ENCODE measurements at places on chromosomes 3 and 15. TPM values are rescaled to one million over a fixed set of nuclear protein-coding genes. Genes with fewer than 3 reads are reported as not detected.

SH3GL3 gene
- 9.6 TPM for polyA plus RNA-seq

POMGNT2 gene
- polyA plus RNA-seq: 20.3 TPM

TTLL13 gene
- 0.35 TPM for polyA plus RNA-seq

XXYLT1 gene
- 46.3 TPM for polyA plus RNA-seq

C3orf85 gene
- polyA plus RNA-seq: 17.5 TPM

TEX264 gene
- polyA plus RNA-seq: 58.9 TPM

SLC12A8 gene
- polyA plus RNA-seq: 4.9 TPM

GRCh38 chr15:58115692-58116091 lies 22.5 kb upstream of the AQP9 start:
- no peak for DNase-seq

- no peak for DNase-seq
Observed at GRCh38 chr3:38655708-38656300, 6.3 kb upstream of the SCN5A start.

DNA sequence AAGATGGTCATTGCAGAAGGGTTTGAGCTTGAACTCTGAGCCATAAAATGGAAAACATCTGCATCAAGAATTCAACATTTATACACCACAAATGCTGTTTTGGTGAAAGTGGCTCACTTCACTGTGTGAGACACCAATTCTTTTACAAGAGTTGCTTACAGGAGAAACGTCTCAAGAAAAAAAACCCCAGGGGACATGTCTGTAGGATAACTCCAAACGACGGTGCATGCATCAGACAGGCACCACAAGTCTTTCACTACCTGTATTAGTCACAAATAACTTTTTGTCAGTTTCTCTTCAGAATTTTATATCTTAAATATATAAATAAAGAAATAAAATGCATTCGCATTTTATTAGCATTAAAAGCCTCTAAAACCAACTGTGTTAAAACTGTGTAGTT lies 164.3 kb downstream of the EFHB start:
- DNase-seq: no peak

- DNase-seq: no peak
Observed at GRCh38 chr15:36831904-36832287, 252.5 kb downstream of the CDIN1 start.

- DNase-seq: no peak
Observed at GRCh38 chr15:58164926-58165325, 26.7 kb downstream of the AQP9 start.

DNA sequence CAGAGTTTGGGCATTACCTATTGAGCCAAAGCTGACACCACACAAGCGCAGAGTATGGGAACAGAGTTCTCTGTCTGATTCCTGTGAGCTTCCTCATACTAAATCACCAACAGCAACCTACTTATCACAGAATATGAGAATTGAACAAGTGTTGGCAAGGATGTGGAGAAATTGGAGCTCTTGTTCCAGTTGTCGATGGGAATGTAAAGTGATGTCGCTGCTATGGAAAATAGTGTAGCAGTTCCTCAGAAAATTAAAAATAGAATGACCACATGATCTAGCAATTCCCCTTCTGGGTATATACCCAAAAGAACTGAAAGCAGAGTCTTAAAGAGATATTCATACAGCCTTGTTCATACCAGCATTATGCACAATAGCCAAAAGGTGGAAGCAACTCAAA lies 33.4 kb downstream of the CD86 start:
- DNase-seq: no peak

- DNase-seq: no peak
Observed at GRCh38 chr3:112963683-112964082, 11.2 kb downstream of the CD200R1 start.

- no peak for DNase-seq
Observed at GRCh38 chr3:156602424-156602823, 47.5 kb upstream of the SSR3 start.

DNA sequence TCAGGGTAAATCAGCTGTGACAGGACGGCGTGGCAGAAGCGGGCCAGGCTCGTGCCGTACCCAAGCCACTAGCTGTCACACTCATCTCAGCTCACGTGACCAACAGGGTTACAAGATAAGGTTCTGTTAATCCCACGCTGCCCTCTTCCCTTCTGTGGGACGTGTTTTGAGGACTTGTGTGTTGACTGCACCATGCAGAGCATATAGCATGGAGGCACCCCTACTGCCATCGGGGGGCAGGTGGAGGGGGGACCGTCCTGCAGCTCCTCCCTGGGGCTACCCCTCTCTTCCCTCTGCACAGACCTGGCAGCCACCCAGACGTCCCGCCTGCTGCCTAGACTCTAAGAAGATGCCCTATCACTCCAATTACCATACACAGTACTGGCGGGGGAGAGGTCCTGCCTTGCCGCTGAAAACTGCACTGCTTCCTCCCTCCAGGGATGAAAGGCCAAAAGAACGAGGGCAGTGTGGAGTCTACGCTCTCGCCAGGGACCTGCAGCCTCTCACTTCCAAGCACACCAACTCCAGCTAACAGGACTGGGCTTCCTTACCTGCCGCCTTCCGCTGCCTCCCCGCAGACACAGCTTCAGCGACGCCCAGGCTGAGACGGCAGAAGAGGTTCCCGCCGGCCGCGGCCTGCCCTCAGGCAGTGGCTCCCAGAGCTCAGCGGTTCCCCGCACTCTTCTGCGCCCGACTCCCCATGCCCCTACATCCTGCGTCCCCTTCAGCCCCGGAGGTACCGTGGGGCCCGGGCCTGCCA lies at the start of gene TNK2:
TNK2 (minus strand) TSS at position 618 of the 760 bp plus-strand sequence. CDS start 19,963 bp downstream, outside the sequence.
- DNase-seq: no peak

- no peak for DNase-seq
Observed at GRCh38 chr3:50666837-50667236, 7.9 kb upstream of the DOCK3 start.

DNA sequence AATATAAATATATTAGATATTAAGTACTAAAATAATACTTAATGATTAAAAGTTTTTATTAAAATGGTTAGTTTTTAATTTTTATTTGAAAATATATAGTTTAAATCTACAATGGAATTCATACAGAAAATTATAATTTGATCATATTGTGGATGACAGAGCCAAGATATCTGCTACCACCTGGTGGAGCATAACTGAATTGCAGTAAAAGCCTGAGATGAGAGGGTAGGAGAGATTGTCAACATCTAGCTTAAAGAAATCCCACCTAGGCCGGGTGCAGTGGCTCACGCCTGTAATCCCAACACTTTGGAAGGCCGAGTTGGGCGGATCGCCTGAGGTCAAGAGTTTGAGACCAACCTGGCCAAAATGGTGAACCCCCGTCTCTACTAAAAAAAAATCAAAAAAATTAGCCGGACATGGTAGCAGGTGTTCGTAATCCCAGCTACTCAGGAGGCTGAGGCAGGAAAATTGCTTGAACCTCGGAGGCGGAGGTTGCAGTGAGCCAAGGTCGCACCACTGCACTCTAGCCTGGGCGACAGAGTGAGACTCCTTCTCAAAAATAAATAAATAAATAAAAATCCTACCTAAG lies 25.1 kb upstream of the CSTA start:
- DNase-seq: no peak

DNA sequence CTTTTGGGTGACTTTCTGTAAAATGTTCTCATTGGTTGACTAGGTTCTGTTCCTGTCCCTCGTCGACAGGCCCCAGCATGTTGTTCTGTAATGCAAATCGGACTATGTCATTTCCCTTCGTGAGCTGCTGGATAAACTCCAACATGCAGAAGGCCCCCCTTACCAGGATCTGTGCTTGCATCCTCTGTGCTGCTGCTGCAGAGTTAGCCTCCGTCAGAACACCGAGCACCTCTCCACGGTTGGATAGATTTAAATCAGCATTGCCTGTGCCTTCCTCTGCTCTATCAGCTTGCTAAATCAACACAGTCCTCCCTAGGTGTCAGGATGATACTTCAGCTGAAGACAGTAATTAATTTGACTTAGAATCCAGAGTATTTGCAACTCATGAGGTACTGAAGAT lies 12.7 kb upstream of the MINDY4B start:
- no peak for DNase-seq

Data from left renal pelvis (tissue), 4 donors.